IgD-negative memory B cell (primary cell): ENCODE measurements at places on chromosomes 7 and 10. TPM values are rescaled to one million over a fixed set of nuclear protein-coding genes. Genes with fewer than 3 reads are reported as not detected.

The GPRIN2 gene
- not detected for polyA plus RNA-seq

The CFAP46 gene
- polyA plus RNA-seq: not detected

The KNDC1 gene
- polyA plus RNA-seq: 0.05 TPM

The CYP17A1 gene
- 0.09 TPM for polyA plus RNA-seq

The NCF1 gene
- polyA plus RNA-seq: 313 TPM

The FAM131B gene
- 0.38 TPM for polyA plus RNA-seq

The TEX47 gene
- polyA plus RNA-seq: not detected

The AFAP1L2 gene
- polyA plus RNA-seq: 3.0 TPM

The PRXL2A gene
- 13.2 TPM for polyA plus RNA-seq

The SLC18A3 gene
- not detected for polyA plus RNA-seq
